ENCODE measurements at places on chromosomes 7 and 10. TPM values are rescaled to one million over a fixed set of nuclear protein-coding genes. Genes with fewer than 3 reads are reported as not detected.

DNA sequence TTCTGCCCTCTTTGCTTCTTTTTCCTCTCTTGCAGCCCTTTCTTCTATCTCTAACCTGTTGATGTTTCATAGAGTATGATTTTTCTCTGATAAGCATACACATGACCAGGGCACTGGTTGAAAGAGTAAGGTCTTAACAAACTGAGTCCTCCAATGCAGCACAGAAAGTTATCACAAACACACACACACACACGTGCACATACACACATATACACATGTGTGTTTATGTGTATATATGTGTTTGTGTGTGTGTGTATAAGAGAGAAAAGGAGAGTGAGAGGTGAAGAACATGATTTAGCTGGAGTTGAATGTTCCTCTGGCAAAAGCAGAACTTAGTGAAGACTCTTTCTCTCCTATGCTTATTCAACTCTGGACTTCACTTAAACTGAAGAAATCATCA lies 130.0 kb downstream of the KLF6 start:
- no peak for DNase-seq

DNA sequence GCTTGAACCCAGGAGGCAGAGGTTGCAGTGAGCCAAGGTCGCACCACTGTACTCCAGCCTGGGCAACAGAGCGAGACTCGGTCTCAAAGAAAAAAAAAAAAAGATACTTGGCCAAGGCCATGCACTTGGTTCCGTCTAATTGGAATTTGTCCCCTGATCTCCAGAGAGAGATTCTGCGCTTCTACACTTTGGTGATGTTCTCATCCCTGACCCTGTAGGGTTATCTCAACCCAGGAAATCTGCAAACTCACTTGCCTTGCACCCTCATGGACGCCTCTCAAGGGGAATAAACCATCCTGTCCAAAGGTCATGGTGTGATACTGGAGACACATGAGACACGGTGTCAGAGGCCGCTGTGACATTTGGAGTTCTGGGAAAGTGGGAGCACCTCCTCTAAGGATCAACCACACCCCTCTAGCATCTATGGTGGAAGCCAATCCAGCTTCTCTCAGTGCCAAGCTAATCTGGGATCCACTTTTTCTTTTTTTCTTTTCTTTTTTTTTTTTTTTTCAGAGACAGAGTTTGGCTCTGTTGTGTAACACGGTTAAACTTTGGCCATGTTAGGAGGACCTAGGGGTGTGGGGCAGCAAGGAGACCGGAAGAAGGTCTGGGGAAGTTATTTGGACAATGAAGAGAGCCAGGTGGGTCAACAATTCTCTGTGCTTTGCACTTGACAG lies 7.8 kb upstream of the POR start:
- DNase-seq: no peak

- no peak for DNase-seq
Observed at GRCh38 chr7:50647286-50647980, 82.2 kb upstream of the DDC start.

DNA sequence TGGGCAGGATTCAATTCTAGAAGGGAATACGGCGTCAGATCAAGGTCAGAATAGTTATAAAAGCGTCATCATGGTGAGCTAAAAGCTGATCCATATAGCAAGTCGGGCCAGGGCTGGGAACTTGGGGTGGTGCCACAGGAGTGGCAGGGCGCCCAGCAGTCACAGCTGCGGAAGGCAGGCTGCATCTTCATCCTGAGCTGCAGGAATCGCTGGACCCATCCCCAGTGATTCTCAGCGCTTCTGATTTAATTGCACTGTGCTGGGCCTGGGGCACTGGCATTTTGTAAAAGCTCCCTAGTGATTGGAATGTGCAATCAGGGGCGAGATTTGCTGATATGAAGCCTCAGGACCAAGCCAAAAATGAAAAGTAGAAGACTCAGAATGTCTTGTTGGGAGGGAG lies 135.3 kb downstream of the CTTNBP2 start:
- DNase-seq: no peak

GRCh38 chr7:21960922-21961321 lies 15.2 kb upstream of the CDCA7L start:
- peak; percentile 54 for DNase-seq

- no peak for DNase-seq
Observed at GRCh38 chr10:50576245-50576815, 47.4 kb downstream of the SGMS1 start.

DNA sequence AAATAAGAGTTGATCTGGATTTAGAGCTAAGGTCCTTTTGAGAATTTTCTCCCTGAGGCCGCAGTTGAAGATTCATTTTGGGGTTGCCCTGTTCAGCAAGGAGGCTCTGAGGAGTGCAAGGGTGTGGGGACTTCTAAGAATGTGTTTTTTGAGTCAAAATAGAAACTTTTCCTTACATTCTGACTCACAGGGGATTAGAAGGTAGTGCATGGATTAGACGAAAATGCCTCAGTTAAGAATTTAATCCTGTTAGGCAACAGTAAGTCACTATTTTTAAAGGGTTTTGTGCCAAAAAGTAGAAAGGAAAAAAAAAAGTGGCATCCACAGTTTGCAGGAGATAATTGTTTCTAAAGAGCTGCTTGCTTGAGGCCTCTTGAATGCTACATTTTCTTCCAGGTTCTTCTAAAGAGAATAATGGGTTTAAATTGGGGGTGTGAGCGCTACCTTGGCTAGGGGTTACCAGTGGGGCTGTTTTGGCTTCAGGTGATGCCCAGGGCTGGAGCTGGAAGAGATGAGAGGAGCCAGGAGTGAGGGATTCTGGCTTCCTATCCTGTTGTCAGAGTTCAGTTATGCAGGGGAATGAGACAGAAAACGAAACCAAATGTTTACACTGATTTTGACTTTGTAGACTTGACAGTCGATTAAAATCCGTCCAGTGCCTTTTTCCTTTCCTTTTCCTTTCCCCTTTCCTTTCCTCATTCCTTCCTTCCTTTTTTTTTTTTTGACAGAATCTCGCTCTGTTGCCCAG lies 52.9 kb downstream of the BAMBI start:
- DNase-seq: peak; percentile 91

GRCh38 chr10:47277352-47278151 lies 22.4 kb upstream of the GDF10 start:
- no peak for DNase-seq

GRCh38 chr7:43479042-43479441 lies 103.9 kb upstream of the STK17A start:
- no peak for DNase-seq

- no peak for DNase-seq
Observed at GRCh38 chr10:46293832-46294640, 7.2 kb downstream of the ANTXRL start.

- DNase-seq: no peak
Observed at GRCh38 chr10:131537281-131537680, 225.8 kb upstream of the TCERG1L start.

GRCh38 chr10:91034042-91034441 lies 113.2 kb upstream of the ANKRD1 start:
- no peak for DNase-seq

DNA sequence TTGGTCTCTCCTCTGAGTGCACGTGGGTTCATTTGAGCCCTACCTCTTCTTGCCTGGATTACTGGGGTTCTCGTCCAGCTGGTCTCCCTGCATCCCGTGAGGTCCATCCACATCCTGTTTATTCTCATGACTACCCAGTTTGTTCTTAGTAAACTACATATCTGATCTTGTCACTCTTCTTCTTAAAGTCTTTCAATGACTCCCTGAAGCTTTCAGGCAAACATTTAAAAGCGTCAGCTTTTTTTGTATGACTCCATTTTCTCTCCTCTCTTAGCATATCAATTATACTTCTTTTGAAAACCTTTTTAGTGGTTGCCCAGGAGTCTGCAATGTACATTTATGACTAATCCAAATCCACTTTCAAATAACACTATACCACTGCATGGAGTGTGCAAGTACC lies 7.5 kb downstream of the SFXN2 start:
- DNase-seq: no peak

LIPJ gene
- under 0.01 TPM for total RNA-seq

BICC1 gene
- total RNA-seq: 39.3 TPM

ODAD2 gene
- 3.2 TPM for total RNA-seq

SBDS gene
- 108 TPM for total RNA-seq
